ENCODE measurements at places on chromosomes 2 and 18.

DNA sequence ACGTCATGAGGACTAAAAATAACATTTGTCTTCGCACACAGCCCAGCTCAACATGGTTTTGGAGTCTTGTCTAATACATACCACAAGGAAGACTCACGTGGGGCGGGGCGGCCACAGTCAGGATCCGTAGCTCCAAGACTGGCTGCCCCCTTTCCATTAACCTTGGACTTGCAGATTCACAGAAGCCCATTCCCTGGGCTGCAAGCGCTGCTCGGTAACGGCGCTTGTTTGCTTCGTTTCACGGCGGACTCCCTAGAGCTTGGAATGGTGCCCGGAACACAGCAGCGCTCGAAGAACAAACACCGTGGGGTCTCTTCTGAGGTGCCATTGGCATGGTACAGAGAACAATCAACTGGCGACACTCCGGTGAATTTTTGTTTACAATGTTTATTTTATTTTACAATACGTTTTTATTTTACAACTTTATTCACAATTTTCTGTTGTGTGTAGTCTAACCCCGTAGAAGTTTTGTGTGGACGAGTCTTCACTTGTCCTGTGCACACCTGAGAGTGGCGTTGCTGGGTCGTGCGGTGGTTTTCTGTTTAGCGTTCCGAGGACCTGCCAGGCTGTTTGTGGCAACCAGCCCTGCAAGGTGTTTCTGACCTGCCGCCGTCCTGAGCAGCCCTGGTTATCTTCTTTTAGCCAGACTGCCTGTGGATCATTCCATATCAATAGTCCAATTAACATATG is 126.5 kb downstream of the GALR1 start:
- no peak for DNase-seq

GRCh38 chr2:231161877-231162329 is 36.5 kb upstream of the ARMC9 start:
- DNase-seq = no peak

DNA sequence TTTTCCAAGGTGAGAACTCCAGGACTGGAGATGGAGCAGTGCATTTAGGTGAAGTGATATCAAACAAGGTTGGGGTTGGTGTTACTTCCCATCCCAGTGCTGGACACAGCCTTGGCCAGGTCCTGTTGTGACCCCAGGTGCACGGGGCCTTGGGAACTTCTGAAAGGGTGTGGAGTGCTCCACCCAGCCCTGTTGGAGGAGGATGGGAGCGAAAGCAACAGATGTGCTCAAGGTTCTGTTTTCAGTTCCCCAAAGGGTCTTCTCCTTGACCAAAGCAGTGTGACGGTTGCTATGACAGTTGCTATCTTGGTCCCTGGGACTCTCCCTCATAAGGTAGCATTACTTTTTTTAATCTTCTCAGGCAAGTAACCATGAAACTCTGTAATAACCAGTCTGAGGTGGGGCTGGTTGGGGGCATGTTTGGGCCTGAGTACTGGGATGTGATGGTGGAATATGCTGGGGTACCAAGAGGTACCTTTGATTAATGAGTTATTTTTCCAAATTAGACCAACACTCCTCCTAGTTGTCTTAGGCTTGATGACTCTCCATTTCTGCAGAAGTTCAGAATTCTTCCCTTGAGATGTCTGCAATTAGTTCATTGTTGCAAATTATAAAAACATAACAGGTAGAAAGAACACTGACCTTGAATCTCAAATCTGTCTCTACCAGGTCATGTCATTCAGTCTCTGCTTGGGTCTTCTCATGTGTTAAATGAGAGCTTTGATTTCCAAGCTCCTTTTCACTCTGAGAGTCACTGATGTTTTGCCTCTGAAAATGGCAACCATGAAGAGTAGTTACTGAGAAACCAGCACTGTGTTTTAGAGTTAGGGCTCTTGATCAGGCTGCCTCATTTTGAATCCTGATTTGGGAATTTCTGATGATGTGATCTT is 154.5 kb downstream of the RPIA start:
- DNase-seq = no peak

GRCh38 chr2:106094131-106094841 is 99.8 kb downstream of the UXS1 start:
- DNase-seq = no peak

- DNase-seq = no peak
Observed at GRCh38 chr2:121884511-121884921, 129.1 kb downstream of the TSN start.

GRCh38 chr2:219769090-219769910 is 141.9 kb downstream of the SLC4A3 start:
- no peak for DNase-seq

DNA sequence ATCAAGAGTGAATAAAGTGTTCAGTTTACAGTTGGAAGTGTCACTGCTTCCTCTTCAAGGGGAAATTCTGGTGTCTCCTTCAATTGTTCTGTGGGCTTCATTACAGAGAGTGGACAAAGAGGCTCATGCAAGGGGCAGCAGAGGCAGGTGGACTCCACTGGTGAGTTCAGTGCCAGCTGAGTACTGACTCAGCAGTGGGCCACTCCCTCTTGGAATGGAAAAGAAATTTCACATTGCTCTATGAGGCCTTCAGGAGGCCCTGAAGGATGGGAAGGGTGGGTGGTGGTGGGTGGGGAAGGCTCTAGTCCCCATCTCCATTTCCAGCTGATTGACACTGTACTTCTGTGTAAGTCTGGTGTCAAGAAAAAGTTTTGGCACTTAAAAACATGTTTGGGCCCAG is 66.4 kb downstream of the PRELID3A start:
- no peak for DNase-seq

DNA sequence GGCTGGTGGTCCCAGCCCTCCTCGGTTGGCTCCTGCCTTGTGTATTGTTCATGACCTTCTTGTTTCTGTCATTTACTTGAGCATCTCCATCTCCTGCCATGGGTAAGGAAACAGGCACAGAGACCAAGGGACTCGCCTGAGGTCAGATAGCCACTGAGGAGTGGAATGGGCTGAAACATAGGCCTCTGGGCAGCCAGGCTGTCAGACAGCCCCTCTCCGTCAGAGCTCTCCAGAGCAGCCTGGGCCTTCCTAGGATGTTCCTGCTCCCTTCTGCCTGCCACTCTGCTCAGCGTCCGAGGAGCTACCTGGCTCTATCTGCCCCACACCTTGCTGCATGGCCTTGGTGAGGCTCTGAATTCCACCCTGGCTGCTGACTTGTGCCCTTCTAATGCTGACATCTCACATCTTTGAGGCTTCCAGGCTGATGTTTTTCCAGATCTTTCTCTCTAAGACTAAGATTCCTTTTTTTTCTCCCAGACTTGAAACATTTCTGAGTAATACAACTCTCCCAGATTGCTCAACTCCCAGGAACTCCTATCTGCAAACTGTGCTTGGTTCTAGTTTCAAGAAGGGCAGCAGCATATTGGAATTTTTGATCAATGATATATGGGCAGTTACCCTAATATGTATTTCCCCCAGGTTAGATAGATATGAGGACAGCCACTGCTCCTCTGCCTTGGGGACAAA is 67.7 kb downstream of the MCFD2 start:
- DNase-seq = no peak

Measured in stimulated activated CD4-positive, alpha-beta T cell treated with anti-CD3 and anti-CD28 coated beads, Interleukin-1b, Interleukin-23, amount 100 ng/mL, for 24 hours (primary cell).